T-helper 9 cell (primary cell): ENCODE measurements at places on chromosomes 1 and 21.
A peak's percentile ranks its signal among the peaks of the same experiment; 100 is the strongest.

- no peak for DNase-seq
Observed at GRCh38 chr21:31634993-31635392, 24.5 kb upstream of the SOD1 start.

GRCh38 chr21:45528981-45529784 is 13.1 kb downstream of the SLC19A1 start:
- no peak for DNase-seq

GRCh38 chr1:237470712-237471338 is 419.9 kb downstream of the ZP4 start:
- no peak for DNase-seq

- DNase-seq, result no peak
Observed at GRCh38 chr21:44954281-44954771, 14.5 kb downstream of the SLX9 start.

DNA sequence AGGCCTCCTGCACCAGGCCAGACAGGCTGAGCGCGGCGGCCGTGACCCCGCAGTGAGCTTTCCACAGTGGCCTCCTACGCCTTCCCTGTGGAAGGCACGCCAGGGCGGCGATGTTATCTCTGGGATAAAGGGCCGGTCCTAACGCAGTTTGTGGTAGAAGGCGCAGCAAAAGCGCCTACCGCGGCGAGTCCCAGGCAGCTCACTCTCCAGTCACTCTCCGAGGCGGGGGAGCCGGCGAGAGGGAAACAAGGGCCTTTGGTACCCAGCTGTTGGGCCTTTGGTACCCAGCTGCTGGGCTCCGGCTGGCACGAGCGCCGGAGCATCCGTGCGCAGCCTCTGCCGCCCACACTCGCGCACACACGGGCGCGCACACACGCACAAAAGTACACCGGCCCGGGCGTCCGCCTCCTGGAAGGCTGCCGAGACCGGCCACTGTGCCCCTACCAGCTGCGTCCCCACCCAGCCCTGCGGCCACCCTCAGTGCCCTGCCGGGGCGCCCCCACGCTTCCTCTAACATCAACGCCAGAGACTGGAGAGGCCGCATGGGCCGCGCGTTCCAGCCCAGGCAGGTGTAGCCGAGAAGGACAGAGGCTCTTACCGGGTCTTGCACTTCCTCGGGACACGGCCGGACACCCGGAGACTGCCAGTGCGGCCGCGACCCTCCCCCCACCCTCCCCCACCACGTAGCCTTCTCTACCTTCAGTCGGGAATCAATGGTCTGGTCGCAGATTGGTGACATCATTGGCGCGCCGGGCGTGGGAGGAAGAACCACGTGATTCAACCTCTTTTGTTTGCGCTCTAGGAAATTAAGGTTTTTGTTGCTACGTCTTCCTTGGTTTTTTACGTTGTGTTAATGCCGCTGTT is 19.5 kb upstream of the ADAR start:
- DNase-seq, result peak; percentile 91

DNA sequence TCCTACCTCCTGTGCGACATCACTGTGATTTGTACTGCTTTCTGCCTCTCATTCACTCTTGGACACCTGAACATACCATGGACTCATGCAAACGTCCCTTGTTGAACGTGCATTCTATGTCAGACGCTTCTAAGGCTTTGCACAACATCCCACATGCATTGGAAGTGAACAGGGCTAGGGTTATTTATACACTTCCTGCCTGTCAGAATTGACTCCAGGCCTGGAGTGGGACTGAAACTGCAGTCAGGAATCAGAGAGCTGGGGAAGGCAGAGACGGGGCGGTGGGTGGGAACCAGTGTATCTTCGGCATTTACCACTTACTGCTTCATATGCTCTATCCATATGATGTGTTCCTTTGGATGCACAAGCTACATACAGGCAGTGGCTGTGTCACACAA is 81.4 kb upstream of the GALNT2 start:
- no peak for DNase-seq

DNA sequence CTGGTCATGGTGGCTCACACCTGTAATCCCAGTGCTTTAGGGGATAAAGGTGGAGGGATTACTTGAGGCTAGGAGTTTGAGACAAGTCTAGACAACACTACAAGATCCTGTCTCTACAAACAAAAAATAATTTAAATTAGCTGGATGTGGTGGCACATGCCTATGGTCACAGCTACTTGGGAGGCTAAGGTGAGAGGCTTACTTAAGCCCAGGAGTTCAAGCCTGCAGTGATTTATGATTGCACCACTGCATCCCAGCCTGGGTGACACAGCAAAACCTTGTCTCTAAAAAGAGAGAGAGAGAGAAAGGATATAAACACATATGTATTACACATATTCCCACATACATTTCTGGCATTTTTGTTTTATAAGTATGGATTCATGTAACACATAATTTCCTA is 325.2 kb downstream of the DUSP10 start:
- DNase-seq, result no peak

DNA sequence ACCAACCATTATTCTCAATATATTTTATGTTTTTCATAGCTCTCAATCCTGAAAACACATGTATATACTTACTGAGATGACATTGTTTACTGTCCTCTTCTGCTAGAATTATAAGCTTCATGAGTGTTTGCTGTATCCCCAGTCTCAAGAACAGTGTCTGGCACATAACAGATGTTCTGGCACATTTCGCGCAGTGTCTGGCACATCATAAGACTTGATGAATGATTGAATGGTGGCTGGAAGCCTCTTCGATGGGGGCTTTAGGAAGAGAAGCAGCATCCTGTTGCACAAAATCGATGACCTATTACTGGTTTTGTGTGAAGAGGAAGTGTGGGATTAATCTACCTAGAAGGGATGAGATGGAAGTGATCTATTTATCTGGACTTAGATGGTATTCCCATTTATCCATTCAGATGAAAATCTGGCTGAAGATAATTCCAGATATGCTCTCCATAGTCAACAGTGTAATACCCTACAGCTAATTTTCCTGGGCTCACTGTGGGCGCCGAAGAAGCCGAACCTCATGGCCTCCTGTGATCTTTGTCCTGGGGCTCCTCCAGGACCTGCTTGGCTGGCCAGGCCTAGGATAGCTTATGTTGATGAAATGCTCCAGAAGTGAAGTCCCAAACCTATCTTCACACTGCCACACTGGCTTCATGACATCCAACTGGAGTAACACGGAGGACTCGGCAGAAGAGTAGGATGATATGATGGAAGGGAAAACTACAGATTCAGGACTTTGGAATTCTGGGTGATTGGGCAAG is 26.5 kb downstream of the CD34 start:
- no peak for DNase-seq

DNA sequence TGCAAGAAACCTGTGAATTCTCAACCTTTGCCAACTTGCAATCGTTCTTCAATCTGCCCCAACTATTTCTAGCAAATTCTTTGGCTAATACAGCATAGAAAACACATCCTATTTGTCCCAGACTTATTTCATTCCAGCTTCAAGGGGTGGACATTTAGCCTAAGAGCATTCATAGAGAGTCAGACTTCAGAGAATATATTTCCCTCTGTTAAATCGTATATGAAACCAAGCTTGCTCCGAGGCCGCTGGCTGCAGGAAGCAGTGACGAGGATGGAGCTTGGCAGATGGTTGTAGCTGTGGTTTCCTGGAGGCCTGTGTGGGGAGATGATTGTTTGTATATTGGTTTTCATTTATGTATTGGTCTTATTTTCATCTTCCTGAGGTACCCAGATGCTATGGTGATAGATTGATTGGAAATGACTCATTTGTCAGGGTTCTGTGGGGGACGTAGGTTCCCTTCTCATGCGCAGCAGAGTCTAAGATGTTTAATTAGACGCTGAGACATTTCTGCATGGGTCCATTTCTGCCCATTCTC is 26.1 kb downstream of the MAN1C1 start:
- peak; percentile 65 for DNase-seq

DNA sequence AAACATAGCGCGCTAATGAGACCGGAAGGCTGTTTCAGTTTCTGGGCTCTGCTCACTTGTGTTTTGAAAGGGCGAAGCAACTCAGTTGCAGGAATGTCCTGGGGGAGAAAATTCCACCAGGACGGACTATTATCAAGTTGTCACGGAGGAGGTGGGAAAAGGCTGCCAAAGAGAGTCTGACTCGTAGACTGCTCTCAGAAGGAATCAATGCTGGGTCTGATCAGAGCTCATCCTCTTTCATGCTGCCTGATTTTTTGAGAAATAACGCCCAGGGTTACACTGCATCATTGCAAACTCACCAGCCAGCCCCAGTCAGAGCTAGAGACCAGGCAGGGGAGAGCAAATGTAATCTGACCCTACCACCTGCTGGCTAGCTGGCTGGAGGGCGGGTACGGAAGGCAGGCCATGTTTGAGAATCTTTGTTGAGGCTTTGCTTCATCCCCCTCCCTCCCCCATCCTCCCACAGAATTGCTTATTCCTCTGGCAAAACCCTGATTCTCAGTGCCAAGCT is 36.4 kb upstream of the BCL9 start:
- no peak for DNase-seq

DNA sequence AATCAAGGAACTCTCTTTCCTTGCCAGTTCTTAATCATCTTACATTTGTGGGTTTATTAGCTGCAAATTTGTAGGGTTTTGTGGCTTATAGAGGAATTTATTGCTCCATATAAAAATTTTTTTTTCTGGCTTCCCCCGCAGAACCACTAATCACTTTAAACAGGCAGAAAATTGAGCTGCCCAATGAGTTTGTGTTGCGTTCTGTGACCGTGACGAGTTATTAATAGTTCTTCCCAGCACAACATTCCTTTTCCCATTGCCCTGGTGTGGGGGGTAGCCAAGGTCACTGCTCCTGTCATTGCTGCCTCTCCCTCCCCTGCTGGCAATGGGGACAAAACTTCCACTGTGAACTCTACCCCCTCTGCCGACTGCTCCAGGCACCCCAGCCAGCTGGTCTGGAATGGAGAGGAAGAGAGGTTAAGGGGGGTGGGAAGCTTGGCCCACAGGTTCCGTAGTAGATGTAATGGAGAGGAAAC is 55.1 kb downstream of the UBE2T start:
- no peak for DNase-seq

DNA sequence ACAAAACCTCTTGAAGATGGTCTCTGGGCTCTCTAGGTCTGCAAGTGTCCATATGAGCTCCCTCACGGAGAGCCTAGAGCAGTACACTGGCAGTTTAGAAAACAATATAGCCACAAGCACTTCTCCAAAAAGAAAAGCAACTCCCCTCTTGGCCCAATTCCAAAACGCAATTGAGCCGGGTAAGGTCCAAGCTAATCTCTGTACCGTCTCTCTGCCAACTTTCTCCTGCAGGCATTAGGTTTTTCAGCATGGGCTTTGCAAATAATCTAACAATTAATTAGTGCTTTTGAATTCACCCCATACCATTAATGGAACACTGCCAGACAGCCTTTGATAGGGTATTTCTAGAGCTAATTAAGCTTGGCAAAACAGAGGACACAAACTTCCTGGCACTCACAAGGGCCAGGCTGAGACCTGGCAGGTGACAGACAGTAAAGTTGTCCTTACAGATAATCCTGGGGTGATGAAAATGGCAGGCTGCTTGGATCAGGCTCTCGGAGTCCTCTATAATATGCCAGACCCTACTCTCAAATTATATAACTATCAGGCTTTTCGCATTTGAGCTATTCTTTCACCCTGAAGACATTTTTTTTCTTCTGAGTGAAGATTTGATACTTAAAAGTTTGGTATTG is 39.8 kb downstream of the TGFBR3 start:
- no peak for DNase-seq

- DNase-seq, result no peak
Observed at GRCh38 chr1:113109908-113110554, 37.0 kb downstream of the LRIG2 start.

GRCh38 chr1:224339442-224340033 is 9.6 kb upstream of the NVL start:
- no peak for DNase-seq

GRCh38 chr1:99264201-99265021 is at the start of gene PLPPR4:
Gene PLPPR4, plus strand, starts transcription at chr1:99264492. Its CDS starts 102 bp downstream, at chr1:99264594.
- DNase-seq, result no peak

- DNase-seq, result no peak
Observed at GRCh38 chr1:83676106-83676505, 322.8 kb downstream of the TTLL7 start.

DNA sequence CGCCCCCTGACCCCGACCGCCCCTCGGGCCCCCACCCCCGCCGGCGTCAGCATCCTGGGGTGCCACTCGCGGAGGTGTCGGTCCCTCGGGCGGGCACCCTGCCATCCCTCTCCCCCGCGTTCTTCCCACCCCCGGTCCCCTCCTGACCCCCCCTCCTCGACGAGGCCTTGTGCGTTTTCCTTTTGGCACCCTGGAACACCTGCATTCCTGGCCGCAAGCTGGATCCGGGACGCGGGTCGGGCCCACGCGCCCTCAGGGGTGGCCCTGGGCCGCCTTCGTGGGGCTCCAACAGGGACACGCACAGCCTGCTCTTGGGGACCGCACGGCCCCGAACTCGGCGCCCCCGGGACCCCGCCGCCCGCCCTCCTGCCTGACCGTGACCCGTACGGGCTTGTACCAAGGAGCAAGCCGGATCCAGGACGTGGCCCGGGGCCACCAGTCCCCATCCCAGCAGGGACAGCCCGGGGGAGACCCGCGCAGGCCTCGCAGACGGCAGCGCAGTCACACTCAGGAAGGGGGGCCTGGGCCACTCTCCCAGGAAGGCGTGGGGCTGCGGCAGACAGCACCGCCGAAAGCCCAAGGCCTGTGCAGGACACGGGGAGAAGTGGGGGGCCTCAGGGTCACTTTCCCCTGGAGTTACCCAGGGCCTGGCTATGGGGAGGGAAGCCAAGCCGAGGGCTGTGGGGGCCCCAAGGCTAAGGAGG is 579 bp upstream of the SLC19A1 start:
- DNase-seq, result no peak

- DNase-seq, result no peak
Observed at GRCh38 chr1:226523646-226524406, 24.7 kb upstream of the STUM start.

- no peak for DNase-seq
Observed at GRCh38 chr1:207404849-207405525, 49.1 kb upstream of the CR2 start.

DNA sequence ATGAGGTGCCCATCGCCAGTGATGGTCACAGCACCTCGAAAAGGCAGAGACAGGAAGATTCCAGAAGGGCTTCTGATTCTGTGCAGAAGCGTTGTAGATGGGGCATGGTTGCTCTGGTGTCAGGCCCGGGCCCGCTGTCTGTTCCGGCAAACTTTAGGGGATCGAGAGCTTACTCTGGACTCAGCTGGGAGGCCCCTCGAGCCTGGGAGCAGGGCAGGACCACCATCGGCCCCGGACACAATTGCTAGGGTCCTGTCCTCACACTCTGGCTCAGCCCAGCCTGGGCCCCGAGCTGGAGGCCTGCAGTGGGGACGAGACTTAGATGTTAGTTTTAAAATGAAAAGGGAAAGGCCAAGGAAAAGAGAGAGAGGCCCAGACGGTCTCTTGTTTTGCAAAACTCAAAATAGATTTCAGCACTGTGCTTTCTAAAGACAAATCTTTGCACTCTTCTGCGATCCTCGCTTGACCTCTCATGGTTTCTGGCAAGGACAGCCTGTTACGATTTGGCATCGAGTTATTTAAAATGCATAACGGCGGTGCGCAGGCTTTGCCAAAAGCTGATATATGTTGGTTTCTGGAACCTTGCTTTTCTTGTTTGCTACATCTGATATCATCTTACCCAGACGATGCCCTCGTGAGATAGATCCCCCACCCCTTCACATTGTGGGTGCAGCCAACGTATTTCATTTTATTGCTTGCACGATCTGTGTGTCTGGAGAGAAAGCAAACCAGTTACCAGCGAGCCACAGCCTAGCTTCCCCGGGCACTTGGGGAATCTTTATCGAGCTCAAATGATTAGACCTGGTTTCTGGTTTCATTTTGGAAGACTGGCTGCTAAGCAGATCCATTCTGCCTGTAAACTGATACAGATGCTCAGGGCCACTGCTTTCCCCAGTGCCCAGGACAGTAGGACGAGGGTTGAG is 58.0 kb downstream of the PRDM16 start:
- no peak for DNase-seq
